ENCODE measurements at places on chromosomes 1 and 21. TPM values are rescaled to one million over a fixed set of nuclear protein-coding genes. Genes with fewer than 3 reads are reported as not detected.

ASCL5 gene
- not detected for total RNA-seq

NHLH1 gene
- total RNA-seq, result under 0.01 TPM

UBE2Q1 gene
- total RNA-seq, result 28.6 TPM

CDC20 gene
- 5.3 TPM for total RNA-seq
